ENCODE measurements at places on chromosomes 3 and 15.

DNA sequence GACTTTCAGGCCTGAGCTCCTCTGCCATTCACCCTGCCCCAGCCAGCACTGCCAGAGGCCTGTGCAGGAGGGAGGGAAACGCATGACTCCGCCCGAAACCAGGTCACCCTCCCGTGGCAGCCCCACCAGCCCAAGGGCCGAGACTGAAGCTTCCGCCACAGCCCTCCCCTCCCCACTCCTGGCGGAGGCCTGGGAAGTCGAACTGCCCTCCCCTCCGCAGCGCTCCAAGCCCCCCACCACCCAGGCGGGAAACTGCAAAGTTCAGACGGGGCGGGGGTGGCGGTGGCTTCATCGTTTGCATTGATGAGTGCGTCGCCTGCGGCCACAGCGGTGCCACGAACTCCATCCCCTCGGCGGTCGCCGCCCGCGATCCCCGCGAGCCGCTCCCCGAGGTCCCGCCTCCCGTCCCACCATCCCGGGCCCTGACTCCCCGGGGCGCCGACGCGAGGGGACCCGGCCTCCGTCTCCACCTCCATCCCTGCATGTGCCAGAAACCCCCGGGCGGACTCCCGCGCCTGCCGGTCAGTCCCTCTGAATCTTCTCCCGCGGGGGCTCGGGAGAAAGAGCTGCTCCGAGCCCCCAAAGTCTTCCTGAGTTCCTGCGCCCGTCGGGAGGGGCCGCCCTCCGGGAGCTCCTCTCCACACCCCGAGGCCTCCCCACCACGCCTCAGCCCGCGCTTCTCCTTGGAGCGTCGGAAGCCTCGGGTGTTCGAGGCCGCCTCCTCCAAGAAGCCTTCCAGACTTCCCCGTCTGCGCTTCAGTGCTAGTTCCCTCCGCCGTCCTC is 698 bp downstream of the MELTF start:
- no peak for DNase-seq

GRCh38 chr3:101143012-101143411 is 149.8 kb upstream of the ABI3BP start:
- DNase-seq: no peak

GRCh38 chr3:115525731-115526130 is 97.6 kb upstream of the GAP43 start:
- DNase-seq: no peak

GRCh38 chr15:66287461-66288057 is 5.8 kb upstream of the DIS3L start:
- DNase-seq: no peak

- no peak for DNase-seq
Observed at GRCh38 chr15:73161546-73161945, 109.3 kb downstream of the NEO1 start.

- DNase-seq: no peak
Observed at GRCh38 chr15:26126070-26126469, 262.9 kb upstream of the ATP10A start.

- no peak for DNase-seq
Observed at GRCh38 chr3:48215466-48215865, 7.8 kb upstream of the CAMP start.

GRCh38 chr3:72763751-72764440 is 84.3 kb downstream of the SHQ1 start:
- no peak for DNase-seq

DNA sequence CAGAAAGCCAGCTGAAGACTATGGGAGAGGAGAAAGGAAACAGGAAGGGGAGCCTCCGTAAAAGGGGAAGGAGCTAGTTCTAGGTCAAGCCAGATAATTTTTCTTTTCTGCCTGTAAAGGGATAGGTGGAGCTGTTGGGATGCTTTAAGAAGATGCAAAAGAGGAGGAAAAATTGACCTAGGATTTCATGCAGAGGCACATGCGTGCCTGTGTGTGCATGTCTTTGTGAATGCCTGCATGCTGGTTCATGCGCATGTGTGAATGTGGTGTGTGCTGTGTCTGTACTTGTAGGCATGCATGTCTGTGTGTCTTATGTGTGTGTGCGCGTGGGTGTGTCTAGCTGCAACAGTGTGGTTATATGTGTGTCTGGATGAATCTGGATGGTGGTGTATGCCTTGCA is 27.3 kb downstream of the CCDC33 start:
- no peak for DNase-seq

- no peak for DNase-seq
Observed at GRCh38 chr3:37053337-37053736, 60.0 kb downstream of the MLH1 start.

DNA sequence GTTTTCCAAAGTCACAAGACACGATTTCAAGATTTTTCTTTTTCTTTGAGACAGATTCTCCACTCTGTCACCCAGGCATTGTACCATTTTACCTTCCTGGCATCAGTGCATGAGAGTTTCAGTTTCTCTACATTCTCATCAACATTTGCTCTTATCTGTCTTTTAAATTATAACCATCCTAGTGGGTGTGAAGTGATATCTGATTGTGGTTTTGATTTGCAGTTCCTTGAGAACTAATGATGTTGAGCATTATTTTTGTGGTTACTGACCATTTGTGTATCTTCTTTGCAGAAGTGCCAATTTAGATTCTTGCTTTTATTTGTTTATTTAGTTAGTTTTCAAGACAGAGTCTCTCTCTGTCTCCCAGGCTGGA is 41.2 kb downstream of the ADIPOQ start:
- no peak for DNase-seq

DNA sequence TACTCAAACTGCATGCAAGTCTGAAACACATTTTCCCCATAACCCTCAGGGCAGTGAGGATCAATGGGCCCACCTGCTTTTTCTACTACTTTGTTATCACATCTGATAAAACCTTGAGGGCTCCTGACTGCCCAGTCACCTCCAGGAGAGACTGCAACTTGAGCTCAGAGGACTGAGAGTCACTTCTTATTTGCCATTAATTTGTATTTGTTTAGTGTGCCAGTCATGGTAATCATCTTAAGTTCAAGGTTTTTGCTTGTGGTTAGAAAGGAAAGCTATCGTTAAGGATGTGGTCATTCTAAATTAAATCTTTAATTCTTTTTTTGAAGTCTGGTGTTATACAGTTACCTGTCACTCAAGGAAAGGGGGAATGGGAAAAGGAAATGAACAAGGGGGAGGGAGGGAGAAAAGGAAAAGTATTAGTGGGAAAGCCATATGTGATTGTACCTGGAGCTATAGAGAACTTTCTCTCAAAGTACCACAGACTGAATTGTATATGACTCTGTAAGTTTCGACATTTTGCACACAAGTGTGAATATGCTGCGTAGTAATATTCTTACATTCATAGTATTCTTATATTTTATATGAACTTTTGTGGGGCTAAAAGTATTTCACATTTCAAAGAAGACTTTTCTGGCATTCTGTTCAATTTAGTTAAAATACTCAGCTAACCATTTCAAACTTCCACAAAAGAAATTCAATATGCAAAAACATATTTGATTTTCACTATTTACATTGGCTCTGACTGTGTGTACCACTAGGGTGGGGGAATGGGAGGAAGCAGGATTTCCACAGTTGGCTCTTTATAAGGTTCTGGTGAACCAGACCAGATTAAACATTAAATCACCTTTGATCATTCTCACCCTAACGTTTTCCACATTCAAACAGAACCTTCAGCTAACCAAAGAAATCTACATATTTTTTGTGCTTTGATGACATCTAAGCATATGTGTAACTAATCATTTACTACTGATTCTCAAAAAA is 166.5 kb upstream of the ATP11B start:
- no peak for DNase-seq

DNA sequence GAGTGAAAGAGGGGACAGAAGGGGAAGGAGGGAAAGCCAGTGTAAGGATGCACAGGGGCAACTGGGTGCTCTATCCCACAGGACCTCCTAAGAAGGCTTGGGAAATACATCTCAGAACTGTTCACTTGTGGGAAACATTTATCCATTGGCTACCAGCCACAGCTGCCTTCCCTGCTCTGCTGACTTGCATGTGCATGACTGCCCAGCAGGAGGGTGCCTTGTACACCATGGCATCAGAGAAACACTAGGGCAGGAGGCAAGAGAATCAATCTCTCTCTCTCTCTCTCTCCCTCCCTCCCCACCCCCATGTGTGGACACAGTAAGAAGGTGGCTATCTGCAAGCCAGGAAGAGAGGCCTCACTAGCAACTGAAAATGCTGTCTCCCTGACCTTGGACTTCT is 62.9 kb upstream of the ZBTB38 start:
- DNase-seq: no peak

DNA sequence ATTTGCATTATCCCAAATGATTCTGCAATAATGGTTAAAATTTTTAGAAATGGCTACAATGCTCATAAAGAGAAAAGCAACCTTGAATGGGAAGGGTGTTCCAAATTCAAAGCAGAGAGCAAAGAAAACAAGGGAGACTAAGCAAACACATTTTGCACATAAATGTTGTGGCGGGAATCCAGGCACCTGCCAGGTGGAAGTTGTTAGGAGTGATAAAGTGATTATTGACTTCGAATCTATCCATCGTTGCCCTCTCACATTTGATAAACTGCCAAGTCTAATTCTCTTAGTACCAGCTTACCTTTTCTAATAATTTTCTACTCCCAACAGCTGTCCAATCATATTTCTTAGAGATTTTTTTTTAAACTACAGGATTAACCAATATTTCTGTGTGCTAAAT is 244.5 kb downstream of the CACNA2D3 start:
- no peak for DNase-seq

- no peak for DNase-seq
Observed at GRCh38 chr3:105304487-105304886, 62.2 kb upstream of the ALCAM start.

DNA sequence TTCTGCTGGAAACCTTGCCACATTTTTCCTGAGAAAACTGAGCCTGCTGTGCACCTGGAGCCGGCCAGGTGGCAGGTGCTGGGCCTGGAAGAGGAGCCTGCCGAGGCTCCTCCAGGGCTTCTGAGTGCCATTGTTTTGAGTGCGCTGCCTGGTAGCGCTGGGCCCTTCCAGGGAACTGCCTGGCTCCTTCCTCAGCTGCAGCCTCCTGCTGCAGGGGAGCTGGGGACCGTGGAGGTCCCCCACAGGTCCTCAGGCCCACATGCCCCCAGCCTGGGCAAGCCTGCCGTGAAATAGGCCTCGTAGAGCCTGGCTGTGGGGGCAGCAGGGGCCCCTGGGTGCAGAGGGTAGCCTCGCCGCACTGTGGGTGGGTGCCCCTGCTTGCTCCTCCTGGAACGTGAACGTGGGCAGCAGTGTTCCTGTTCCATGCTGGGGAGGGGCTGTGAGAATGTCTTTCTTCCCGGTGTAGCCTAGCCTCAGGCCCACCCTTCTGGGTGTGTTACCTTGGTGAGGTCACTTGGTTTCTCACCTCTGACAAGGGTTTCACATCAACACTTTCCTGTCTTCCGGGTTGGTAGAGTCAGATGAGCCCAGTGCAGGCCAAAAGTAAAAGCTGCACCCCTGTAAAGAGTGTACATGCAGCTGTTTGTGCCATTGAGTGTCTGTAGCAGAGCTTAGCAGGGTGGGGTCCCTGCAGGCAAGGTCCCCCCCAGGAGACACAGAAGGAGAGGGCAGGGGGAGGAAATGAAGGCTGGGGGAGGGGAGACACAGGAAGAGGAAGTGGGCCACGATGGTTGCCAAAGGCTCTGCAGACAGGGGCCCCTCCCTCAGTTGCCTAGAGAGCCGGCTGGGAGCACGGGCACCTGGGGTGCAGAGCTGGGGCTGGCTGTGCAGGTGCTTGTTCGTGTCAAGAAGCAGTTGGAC is 34.5 kb downstream of the KLF13 start:
- DNase-seq: no peak

- DNase-seq: peak; percentile 52
Observed at GRCh38 chr3:18556503-18557135, 131.5 kb upstream of the SATB1 start.

GRCh38 chr3:154776549-154777225 is 303.4 kb upstream of the MME start:
- DNase-seq: no peak

- DNase-seq: no peak
Observed at GRCh38 chr3:8607234-8608040, 37.2 kb downstream of the SSUH2 start.

- DNase-seq: no peak
Observed at GRCh38 chr15:94225616-94226015, 5.7 kb upstream of the MCTP2 start.

DNA sequence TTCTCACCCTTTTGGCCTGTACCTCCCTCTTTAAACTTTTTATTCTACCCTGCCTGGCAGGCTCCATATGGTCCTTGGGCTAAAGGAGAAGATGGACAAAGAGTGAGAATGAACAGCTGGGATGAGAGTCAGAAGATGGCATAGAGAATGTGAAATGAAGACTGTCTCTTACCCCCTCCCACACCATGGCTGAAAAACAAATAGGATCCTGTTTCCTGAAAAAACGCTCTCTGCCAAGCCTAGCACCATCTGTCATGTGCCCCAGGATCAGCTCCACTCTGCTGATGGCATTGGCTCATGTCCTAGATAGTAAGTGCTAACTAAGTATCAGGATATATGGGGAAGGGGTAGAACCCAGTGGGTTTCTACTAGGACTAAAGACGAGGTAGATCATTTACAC is 238.6 kb downstream of the MEX3B start:
- DNase-seq: no peak

- DNase-seq: no peak
Observed at GRCh38 chr3:185677146-185677829, 91.2 kb downstream of the SENP2 start.

DNA sequence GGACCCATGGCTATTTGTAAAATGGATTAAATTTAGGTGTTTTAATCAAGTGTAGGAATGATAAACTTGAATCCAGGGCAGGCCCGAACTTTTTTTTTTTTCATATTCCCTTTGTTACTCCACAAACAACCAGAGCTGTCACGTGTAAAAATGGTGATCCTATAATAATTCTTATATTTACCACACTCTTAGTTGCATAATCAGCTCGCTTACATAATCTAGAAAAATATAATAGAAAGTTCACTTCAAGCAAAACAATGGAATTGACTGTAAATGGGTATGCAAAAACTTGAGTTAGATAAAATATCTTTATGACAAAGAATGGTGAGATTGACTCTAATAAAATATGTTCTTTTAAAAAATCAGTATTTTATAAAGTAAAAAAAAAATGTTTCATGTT is 2.1 kb upstream of the PAQR9 start:
- no peak for DNase-seq

GRCh38 chr3:32371461-32372212 is 20.0 kb upstream of the CMTM7 start:
- DNase-seq: no peak

GRCh38 chr3:177777699-177778098 is 580.4 kb upstream of the TBL1XR1 start:
- peak; percentile 26 for DNase-seq

- DNase-seq: no peak
Observed at GRCh38 chr3:126423191-126424038, 28.7 kb downstream of the CFAP100 start.

DNA sequence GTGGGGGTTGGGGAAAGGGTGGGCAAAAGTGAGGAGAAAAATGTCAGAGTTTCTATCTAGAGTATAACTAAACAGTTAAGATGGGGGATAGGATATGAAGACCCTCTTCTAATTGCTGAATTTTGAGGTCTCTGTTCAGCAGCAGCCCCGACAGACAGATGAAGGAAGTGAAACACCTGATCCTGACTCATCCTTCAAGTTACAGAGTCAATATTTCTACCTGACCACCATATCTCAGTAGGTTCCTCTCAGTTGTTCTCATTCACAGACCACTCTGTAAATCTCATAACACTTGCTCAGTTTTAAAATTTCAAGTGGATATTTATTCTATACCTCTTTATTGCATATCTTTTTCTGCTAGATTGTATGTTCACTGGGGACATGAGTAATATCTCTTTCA is 69.5 kb downstream of the CCDC54 start:
- no peak for DNase-seq

- no peak for DNase-seq
Observed at GRCh38 chr15:61659566-61660190, 400.6 kb downstream of the VPS13C start.
